ENCODE measurements at places on chromosomes 12 and 14. TPM values are rescaled to one million over a fixed set of nuclear protein-coding genes. Genes with fewer than 3 reads are reported as not detected.
A peak's percentile ranks its signal among the peaks of the same experiment; 100 is the strongest.

Gene C12orf54
- 0.65 TPM for total RNA-seq

DNA sequence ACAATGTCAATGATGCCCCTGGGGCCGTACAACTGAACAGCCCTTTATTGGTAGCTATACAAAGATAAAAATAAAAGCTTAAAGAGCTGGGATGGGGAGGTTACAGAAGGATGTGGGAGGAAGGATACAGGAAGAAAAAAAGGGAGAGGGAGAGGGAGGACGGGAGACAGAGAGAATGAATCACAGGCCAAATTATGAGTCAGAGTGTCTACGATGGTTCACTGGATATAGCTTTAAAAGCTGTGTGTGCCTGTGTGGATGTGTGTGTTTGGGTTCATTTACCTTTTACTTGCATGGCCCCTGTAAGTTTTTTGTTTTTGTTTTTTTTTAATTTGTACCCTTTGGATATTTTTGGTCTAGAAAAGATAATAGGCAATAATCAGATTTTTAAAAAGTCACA is 111.9 kb downstream of the CCDC60 start:
- DNase-seq: no peak

DNA sequence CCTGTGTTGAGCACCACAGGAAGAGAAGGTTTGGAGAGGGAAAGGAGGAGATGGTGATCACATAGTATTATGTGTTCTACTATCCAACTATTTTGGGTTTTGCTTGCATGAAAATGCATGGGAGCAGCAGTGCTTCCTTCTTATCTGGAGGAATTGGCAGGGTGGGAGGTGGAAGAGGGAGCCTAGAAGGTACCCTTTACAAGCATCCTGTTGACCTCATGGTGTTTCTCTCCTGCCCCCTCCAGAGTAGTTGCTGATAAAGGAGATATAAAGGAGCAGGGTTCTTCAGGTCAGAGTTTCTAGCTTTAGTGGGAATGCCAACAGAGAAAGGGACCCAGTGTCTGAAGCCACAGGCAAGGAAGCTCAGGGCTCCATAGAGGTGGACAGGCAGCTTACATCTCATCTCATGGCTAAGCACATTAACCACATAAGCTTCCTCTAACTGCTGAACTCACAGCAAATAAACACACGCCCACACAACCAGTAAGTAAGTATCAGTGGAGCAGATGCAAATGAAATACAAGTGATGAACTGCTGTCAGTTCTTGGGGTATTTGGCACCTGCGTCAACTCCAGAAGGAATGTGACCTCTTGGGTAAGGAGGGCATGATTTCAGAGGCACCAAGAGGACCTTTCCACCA is 174.2 kb upstream of the SLC38A2 start:
- no peak for DNase-seq

DNA sequence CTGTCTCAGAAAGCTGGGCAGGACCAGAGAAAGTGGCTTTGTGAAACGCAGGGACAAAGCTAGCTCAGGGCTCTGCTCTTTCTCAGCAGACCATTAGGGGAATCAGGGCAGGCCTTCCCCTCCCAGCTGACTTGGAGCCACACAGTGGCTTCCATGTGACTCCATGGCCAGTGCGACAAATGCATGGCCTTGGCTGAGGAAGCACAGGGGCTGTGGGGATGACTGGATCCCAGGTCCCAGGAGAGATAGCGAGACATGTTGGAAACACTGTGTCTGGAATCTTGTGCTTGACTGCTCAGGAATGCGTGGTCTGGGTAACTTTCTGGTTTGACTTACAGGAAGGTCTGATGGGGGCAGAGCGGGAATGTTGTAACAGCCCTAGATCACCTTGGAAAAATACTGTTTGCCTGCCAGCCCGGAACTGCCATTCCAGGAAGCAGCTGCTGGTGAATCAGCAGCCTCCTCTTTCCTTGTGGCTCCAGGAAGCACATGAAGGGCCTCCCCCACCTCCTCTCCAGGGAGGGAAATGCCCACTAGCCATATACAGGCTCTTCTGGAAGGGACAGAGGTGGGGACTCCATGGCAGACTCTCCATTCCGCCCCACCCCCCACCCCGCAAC is 133.5 kb upstream of the HIF1A start:
- peak; percentile 89 for DNase-seq

Gene TSPAN31
- 31.4 TPM for total RNA-seq

DNA sequence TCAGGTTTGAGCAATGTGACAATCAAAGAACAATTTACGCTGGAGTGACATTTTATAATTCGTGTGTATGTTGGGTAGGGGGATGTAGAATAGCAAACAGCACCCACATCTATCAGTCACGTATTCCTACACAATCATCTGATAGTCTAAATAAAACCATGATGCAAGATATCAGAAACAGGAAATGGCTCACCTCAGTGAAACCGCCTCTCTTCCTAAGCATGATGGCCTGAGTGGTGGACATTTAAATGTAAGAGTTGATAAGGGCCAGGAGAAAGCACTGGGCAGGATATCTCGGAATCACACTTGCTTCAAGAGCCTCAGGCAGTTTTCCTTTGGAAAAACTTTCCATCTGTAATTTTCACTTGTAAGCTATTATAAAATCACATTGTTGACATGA is 128.2 kb downstream of the GRIP1 start:
- no peak for DNase-seq

GRCh38 chr12:65540140-65540539 is 261.7 kb downstream of the MSRB3 start:
- no peak for DNase-seq

Gene ASB2
- total RNA-seq: 53.3 TPM

- DNase-seq: peak; percentile 86
Measured at GRCh38 chr12:124390442-124391097, 95.7 kb downstream of the RFLNA start.

- no peak for DNase-seq
Measured at GRCh38 chr12:116361414-116362223, 84.1 kb upstream of the MED13L start.

DNA sequence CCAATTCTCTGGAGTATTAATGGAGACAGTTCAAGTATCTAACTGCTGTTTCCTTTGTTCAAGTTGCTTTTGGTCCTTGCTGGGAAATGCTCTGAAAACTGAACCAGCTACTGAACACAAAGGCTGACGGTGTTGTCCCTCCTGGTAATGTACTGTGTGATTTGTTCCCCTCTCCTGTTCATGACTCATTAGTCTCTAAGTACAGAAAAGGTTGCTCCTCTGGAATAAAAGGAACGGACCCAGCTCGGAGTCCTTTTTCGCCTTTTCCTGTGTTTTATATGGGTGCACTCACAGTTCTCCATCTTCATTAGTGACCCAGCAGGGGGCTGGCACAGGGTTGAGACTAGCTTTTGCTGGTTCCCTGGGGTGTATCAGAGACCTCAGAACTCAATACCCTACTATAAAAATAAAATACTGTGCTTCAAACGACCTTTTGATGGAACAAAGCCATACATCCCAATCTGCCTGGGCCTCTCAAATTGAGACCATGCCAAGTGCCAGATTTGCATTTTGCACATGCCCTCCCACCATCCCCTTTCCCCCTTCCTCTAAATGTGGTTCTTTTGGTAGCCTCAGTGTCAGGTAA is 269.7 kb downstream of the RAD51B start:
- no peak for DNase-seq

Gene CELA1
- total RNA-seq: not detected

DNA sequence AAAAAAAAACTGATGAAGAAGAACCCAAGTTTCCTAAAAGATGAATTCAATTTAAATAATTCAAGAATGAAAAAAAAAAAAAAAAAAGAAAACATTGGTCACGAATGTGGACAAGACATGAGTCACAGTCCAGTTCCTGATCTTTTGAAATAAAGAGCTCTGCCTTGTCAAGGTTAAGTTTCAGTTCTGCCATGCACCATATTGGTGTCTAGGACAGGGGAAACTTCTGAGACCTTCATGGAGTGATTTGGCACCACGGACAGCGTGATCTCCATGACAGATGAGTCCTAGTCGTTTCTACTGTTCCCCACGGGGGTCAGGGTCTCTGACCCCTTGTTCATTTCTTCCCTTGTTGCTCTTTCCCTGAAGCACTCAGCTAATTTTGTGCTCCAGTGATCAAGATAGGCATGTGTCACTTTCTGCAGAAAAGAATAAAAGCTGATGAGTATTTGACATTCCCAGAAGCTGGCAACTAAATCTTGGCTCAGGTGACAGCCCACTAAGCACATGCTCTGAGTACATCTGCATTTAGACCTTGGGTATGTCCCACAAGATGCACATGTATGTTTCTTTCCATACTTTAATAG is 1159.7 kb downstream of the BCL11B start:
- no peak for DNase-seq

DNA sequence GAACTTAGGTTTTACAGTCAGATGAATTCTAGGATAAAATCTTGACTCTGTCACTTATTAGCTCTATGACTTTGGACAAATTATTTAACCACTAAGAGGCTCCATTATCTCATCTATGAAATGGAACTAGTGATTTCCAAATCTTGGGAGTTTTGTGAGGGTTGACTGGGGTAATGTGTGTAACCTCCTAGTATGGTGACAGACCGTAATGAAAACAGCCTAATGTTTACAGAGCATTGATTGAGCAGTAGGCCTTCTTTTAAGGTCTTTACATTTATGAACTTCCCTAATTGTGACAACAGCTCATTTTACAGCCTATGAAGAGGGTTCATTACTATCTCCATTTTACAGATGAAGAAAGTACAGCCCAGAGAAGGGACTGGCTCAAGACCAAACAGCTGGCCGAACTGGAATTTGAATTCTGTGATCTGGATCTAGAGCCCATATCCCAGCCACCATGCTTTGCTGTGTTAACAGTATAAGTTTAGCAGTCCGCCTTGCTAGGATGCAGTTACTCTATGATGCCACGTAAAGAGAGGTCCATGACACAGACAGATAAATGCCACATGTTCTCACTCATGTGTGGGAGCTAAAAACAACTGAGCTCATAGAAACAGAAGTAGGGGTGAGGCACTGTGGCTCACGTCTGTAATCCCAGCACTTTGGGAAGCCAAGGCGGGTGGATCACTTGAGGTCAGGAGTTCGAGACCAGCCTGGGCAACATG is 9.1 kb upstream of the FBXL14 start:
- DNase-seq: no peak

DNA sequence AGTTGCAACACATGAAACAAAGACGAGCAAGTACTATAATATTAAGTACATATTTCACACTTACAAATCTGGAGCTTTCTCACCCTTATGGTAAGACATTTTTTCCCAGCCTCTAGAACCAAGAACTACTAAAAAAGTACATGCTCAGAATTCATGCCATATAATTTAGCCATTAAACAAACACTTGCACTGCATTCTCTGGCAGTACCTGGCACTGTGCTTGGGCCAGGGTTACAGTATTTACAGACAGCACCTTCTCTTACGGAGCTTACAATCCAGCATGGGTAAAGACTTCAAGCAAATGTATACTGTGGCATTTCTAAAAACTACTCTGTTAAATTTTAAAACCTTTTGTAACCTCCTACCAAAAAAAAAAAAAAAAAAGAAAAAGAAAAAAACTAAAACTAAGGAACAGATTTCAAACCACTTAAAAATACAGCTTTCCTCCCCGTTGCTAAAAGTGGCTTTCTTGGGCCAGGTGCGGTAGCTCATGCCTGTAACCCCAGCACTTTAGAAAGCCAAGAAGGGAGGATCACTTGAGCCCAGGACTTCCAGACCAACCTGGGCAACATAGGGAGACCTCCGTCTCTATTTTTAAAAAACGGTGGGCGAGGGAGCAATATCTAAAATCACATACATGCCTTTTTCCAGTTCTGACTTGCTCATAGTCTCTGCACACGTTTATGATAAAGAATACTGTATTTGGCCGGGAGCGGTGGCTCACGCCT is 956 bp downstream of the GNPTAB start:
- DNase-seq: no peak

GRCh38 chr12:68352067-68352466 is 19.9 kb upstream of the MDM1 start:
- no peak for DNase-seq

Measured in aorta (tissue), 5 donors.